Aorta (tissue), 5 donors: ENCODE measurements at places on chromosomes 7 and 10.

- DNase-seq, result no peak
Observed at GRCh38 chr7:115749924-115750323, 280.6 kb downstream of the TFEC start.

DNA sequence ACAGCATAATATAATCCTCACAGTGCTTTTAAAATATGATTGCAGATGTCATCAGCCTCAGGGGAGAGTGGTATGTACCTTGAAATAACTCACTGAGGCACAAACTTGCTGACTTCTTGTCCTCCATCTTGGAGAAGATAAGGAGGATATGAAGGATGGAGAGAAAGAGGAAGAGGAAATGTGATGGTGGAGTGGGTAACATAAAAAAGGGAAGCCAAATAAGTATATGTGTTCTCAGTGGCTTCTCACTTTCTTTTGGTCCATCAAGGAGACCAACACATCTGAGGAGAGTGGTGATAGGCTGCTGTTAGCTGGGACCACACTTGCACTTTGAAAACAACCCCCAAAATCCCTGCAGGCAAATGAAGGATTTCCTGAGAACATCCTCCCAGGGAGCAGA, 21.6 kb upstream of the ZNF37A start:
- no peak for DNase-seq

- no peak for DNase-seq
Observed at GRCh38 chr7:20864221-20864620, 77.5 kb upstream of the SP8 start.

DNA sequence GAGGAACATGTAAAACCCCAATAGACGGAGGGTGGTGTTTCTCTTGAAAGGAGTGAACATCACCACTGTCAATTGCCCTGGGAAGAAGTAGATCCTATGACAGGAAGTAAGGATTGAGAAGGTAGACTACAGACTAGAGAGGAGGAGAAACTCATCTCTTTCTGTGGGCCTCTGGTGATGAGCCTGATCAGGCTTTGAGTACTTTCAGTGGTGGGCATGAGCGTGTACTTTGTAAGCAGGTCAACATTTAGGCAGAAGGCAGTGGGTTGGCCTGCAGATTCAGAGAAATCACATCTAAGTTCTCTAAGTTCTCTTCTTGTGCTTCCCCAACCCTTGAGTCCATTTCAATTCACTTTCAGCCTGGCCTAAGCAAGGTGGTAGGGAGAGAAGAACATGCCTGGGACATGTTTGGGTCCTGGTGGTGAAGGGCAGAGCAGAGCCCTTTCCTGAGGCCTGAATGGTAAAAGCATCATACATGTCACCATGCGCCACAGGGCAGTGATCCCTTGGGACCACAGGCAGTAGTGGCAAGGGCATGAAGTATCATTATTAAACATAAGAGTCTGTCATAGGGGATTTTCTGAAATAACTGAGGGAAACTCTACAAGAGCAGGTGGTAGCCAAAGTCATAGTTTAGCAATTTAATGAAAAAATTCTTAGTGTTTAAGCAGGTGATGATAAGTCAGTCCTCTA, 56.4 kb upstream of the ANKRD1 start:
- DNase-seq, result no peak

- no peak for DNase-seq
Observed at GRCh38 chr7:70586822-70587221, 545.1 kb upstream of the GALNT17 start.

DNA sequence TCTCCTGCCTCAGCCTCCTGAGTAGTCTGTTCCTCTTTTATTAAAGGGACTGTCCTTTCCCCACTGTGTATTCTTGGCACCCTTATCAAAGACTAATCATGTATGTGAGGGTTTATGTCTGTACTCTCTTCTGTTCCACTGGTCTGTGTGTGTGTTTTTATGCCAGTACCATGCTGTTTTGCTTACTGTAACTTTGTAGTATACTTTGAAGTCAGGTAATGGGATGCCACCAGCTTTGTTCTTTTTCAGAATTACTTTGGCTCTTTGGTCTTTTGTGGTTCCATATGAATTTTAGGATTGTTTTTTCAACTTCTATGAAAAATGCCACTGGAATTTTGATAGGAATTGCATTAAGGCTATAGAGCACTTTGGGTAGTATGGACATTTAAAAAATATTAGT, 14.1 kb upstream of the AMZ1 start:
- no peak for DNase-seq

GRCh38 chr10:48658243-48658974, 26.3 kb upstream of the WDFY4 start:
- peak; percentile 79 for DNase-seq

DNA sequence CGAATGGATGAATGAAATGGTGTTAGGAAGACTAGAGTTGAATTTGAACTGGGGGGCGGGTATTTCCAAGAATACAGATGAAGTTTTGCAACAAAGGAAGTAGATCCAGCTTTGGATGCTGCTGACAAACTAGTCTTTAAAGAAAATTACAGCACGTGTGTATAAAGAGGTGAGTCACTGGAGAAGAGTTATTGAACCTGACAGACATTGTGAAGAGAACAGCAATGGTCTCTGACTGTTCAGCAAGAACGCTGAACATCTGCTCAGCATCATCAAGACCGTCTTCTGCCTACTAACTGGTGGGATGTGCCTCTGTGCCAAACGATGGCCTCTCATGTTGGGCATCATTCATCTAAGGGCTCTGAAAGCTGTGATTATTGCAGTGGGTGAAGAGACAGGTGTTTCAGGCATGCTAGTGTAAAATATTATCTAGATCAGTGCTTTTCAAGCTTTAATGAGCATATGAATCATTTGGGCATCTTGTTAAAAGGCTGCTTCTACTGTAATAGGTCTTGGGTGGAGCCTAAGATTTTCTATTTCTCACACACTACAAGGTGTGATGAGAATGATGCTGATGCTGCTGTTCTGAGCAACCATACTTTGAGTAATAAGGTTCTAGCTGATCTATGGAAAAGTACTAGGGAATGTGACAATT, 291.3 kb downstream of the PTEN start:
- DNase-seq, result no peak

DNA sequence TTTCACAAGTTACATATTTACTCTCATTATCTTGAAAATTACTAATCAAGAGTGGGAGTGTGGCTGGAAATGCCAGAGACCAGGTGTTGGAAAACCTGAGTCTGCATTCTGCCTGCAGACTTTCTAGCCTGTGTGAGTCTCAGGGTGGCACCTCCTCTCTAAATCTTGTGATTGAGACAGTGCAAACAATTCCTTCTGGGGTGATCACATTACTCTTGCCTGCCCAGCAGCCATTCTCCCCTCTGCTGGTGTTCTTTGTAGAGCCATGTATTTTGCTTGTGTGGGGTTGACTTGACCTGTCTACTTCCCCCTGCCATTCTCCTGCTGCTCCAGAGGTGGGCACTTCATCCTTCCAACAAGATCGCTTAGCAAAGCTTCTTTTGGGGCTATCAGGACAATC, 101.1 kb downstream of the RAPGEF5 start:
- DNase-seq, result no peak

DNA sequence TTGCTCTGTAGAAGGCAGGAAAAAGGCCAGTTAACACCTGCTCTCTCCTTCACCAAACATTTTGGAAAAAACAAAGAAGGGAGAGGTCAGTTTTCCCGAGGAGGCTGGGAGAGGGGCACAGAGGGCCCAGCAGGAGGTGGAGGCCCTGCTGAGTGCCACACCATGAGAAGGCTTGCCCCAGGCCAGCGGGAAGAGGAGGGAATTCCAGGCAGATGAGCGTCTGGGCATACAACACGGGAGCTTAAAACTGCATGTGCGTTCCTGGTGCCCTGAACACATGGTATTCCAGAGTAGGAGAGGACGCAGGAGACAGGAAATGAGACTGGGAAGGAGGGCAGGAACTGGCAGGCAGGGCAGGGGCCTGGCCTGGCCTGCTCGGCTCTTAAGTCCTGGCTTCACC, 182.4 kb downstream of the CCDC3 start:
- DNase-seq, result no peak

GRCh38 chr7:16202303-16202702, 219.0 kb downstream of the CRPPA start:
- DNase-seq, result no peak

DNA sequence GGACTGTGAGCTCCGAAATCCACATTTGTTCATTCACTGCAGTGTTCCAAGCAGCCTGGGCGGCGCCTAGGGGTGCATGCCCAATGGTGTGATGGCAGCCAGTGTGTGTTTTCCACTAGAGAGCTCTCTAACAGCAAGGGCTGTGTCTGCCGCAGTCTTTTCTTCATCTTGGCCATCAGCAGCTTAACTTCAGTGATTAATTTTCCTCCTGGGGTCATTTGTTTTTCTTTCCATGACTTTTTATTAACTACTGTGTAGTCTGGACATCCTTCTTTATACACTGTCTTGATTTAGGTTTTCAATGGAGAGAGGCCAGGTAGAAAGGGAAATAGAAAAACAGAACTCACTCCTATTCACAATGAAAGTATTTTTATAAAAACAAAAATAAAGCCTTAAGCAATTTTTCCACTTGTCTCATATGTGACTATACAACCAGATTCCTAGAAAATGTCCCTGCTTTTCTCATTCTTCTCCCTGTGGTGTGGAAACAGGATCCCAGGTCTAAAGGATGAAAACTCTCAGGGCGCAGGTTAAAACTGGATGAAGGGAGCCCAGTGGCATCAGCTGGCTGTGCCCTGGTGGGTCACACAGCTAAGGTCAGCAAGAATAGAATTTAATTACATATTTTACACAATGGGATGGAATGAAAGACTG, 176.8 kb downstream of the PKD1L1 start:
- DNase-seq, result peak; percentile 88

- peak; percentile 51 for DNase-seq
Observed at GRCh38 chr10:92124616-92125143, 166.2 kb downstream of the CPEB3 start.

- no peak for DNase-seq
Observed at GRCh38 chr7:40175725-40176510, 41.1 kb downstream of the SUGCT start.
